ENCODE measurements at places on chromosomes 11 and 22. TPM values are rescaled to one million over a fixed set of nuclear protein-coding genes. Genes with fewer than 3 reads are reported as not detected.

DNA sequence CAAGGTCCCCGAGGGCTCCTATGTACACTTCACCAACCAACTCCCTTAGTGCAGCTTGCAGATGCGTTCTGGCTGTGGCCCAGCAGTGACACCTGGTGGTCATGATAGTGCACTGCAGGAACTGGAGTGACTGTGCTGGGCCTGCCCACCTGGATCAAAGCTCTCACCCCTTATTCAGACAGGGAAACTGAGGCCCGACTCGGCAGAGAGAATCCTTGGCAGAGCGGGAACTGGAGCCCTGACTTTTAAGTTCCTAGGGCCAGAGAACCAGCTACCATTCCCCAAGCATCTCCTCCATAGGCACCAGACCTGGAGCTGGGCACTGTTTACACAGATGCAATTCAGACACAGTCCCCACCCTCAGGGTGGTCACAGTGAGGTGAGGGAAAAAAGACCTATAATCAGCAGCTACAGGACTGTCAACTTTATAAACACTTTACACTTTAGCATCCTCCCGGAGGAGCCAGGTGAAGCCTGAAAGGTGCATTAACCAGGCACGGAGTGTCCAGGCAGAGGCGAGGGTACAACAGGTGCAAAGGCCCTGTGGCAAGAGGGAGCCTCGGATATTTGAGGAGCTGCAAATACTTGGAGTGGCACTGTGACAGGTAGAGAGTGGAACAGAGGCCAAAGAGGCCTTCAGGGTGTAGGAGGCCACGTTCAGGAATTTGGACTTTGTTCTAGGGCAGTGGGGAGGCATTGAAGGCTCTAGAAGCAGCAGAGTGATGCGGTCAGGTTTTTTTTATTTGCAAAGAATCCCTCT lies 22.0 kb downstream of the RHBDD3 start:
- peak; percentile 78 for DNase-seq

PACSIN3 gene
- 30.8 TPM for total RNA-seq

SLC17A6 gene
- 0.12 TPM for total RNA-seq

DNA sequence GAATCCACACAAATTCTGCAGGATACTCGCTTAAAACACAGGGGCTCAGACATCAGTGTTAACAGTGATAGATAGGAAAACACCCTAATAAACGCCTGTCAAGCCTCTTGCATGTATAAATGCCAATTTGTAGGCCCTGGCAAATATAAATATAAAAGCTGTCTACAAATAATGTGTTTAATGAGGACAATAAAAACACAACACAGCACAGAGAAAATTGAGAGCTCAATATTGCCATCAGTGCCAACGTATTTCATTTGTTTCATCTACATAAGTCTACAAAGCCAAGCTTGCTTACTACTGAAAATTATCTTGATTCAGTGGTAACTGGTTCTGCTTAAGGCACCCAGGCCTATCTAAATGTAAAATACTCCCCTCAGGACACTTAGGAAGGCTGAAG lies 1387.0 kb upstream of the TENM4 start:
- no peak for DNase-seq

OR8U1 gene
- total RNA-seq = not detected

EIF1AD gene
- total RNA-seq = 16.0 TPM

OR51A2 gene
- total RNA-seq = not detected

DNA sequence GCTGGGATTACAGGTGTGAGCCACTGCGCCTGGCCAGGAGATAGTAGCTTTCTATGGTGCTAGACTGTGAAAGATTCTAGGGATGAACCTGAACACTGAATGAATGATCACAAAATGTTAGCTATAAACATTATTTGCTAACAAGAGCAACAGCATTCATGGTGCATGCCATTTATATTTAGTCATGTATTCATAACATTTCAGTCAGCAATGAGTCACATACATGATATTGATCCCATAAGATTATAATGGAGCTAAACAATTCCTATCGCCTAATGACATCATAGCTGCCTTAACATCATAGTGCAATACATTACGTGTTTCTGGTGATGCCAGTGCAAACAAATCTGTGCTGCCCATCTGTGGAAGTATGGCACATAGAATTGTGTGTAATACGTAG lies 164.1 kb downstream of the ARHGAP42 start:
- DNase-seq = no peak

- DNase-seq = no peak
Observed at GRCh38 chr22:37887584-37888378, 18.3 kb upstream of the MICALL1 start.

DNA sequence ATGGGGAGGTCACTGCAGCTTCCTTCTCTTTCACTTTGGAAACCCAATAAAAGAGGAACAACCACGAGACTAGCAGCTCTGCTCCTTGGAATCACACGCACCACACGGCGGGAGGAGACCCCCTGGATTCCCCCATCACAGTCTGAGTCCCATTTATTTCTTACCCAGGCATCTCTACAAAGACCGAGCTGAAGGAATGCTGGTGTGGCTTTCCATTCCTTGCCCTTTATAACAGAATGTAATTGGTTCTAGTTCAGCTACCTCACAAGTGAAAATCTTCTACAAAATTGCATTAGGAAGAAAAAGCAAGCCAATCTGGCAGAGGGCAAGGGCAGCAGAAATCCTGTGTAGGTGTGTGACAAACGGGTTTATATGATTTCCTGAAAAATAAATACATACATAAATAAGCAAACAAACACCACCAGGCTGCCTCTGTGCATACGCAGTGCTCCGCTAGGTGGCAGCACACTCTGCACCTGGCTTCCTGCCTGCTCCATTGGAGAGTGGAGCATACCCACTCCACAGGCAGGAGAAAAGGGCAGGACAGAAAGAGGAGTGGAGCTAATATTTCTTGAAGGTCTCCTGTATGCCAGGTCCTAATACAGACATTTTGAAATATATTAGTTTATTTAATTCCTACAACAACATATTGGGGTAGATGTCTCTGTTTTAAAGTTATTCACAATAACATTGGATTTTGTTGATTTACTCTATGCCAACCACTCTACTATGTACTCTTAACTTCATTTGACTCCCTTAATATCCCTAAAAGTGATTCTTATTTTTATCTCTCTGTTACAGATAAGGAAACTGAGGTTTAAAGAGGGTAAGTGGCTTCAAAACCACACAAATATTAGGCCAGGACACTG lies 673.1 kb downstream of the KCNA4 start:
- peak; percentile 86 for DNase-seq

YPEL1 gene
- total RNA-seq = 7.1 TPM

DNA sequence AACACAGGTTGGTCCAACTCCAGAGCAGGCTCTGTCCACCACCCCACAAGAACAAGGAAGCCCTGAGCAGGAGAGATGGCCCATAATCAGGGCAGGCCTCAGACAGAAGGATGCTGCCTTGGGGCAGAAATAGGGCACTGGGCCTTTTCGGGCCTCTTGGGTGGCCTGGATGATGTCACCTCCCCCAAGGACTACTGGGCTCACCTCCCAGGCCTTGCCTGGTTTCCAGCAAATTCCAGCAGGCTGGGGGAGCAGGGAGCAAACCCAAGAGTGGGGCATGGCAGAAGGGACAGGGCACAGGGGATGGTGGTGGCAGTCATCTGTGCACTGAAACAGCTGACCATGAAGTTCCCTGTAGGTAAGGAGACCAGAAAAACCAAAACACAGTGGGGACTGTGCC lies 5.3 kb upstream of the NAA40 start:
- no peak for DNase-seq

ANAPC15 gene
- 15.7 TPM for total RNA-seq

DNA sequence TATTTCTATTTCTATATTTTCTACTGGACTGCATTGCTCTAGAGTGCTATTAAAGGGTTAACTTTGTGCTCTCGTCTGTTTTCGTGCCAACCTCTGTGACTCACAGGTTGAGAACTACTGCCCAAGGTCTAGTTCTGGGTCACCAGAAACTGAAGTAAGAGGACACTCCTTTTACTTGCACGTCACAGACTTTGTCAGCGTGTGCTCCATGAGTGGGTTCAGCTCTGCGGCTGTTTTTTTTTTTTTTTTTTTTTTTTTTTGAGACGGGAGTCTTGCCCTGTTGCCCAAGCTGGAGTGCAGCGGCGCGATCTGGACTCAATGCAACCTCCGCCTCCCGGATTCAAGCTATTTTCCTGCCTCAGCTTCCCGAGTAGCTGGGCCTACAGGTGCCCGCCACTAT lies 49.8 kb downstream of the CLMP start:
- DNase-seq = peak; percentile 53

DNA sequence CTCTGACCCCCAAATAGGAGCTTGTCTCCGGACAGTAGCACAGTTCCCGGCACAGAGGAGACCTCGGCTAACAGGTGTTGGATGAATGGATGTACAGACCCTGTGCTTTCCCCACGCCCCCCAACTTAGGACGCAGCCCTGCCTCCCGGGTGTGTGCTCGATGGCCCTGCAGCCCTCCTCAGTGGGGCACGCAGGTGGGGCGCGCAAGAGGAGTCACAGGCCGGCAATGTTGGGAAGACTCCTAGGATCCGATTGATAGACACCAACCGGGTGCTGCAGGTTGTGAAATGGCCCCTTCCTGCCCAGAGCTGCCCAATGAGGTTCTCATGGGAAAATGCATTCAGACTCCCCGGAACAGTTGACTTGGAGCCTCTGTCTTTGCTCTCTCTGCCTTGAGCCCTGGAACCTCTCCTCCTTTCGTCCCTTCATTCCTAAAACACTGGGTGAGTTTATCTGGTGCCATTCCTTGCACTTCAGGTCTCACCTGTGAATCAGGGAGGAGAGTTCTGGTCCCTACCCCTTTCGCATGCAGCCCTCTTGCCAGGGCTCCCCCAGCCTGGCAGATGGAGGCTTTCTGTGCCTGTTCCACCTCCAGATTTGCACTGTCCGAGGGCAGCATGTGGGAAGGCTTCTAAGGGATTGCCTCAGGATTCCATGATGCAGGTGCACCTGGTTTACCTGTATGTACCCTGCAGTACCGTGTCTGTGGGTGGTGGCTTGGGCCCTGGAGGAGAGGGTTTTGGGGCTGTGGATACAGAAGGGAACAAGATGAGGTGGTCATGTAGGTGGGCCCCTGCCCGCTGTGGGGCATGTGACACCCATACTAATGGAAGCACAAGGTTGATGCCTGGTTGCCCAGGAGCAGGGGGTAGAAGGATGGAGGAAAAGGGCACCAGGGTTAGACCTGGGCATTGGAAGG lies 1.2 kb downstream of the MICALL1 start:
- DNase-seq = no peak

- no peak for DNase-seq
Observed at GRCh38 chr22:32545801-32546200, 71.2 kb downstream of the FBXO7 start.

HEPN1 gene
- total RNA-seq = not detected

DNA sequence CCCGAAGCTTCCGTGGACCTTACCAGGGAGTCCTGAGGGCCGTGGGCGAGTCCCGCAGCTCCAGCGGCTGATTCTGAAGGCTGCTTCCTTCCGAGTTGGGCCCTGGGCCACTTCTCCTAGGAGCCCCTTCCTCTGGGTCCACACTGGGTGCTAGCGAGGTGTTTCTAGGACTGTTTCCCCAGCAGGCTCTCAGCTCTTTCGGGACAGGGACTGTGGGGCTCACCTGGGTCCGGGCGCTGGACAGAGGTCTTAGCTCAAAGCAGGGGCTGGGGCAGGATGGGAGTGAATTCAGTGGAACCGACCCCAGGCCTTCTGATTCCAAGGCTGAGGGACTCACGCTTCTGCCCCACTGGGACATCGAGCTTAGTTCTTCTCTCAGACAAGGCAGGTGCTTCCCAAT lies 29.3 kb upstream of the CSNK1E start:
- DNase-seq = no peak

DNA sequence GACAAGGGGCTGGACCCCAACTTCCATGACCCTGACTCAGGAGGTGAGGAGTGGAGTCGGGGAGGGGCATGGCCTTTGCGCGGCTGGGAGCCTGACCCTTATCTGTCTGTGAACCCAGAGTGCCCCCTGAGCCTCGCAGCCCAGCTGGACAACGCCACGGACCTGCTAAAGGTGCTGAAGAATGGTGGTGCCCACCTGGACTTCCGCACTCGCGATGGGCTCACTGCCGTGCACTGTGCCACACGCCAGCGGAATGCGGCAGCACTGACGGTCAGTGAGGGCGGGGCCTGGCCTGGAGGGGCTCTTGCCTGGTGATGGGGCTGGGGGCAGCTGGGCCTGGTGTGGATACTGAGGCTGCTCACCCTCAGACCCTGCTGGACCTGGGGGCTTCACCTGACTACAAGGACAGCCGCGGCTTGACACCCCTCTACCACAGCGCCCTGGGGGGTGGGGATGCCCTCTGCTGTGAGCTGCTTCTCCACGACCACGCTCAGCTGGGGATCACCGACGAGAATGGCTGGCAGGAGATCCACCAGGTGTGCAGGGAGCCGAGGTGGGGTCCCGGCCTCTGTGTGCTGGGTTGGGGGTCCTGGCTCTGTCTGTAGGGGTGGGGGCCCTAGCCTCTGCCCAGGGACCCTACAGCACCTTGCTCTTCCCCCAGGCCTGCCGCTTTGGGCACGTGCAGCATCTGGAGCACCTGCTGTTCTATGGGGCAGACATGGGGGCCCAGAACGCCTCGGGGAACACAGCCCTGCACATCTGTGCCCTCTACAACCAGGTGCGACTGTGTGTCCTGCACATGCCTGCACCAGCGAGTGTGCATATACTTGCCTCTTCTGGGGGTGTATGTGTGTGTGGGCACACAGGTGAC lies 6.3 kb downstream of the SHANK3 start:
- DNase-seq = peak; percentile 39

GRCh38 chr11:65932558-65932919 lies 12.7 kb upstream of the TSGA10IP start:
- no peak for DNase-seq

DNA sequence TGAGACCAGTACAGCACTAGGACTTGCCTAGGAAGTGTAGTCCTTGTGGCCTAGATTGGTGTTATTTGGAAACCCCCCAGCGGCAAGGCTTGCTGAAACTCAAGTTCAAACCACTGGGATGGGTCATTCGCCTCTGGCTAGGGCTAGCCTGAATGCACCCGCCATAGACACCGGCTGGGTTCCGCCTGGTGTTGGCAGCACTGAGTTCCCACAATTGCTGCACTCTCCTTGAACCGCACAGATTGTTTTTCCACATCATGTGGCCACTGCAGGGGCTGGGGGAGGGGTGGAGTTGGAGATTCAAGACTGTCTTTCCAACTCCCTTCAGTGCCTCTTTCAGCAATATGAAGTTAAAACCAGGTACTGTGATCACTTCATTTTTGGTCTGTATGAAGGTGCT lies 43.1 kb downstream of the CCDC73 start:
- DNase-seq = no peak

GRCh38 chr11:56404393-56404792 lies 8.1 kb upstream of the OR5AL1 start:
- no peak for DNase-seq

DNA sequence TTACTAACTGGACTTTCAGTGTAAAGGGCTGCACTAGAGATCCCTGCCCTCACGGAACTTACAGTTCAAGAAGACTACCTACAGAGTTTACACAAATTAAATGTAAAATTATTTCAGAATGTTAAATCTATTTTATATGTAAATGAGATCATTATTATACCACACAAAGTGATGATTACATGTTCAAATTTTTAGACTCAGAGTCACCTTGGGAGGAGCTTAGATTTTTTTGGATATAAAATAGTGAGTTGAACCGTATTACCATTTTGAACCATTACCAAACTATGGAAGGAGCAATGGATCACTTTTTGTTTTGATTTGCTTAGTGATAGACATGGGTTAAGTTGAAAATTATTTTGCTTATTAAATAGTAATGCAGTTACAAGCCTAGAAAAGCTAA lies 1.6 kb downstream of the IPO7 start:
- no peak for DNase-seq

- no peak for DNase-seq
Observed at GRCh38 chr11:86785576-86785975, 14.8 kb upstream of the PRSS23 start.

Data from pancreas (tissue), 10 donors.